Urinary bladder (tissue), 4 donors: ENCODE measurements at places on chromosomes 6 and 20. TPM values are rescaled to one million over a fixed set of nuclear protein-coding genes. Genes with fewer than 3 reads are reported as not detected.

DNA sequence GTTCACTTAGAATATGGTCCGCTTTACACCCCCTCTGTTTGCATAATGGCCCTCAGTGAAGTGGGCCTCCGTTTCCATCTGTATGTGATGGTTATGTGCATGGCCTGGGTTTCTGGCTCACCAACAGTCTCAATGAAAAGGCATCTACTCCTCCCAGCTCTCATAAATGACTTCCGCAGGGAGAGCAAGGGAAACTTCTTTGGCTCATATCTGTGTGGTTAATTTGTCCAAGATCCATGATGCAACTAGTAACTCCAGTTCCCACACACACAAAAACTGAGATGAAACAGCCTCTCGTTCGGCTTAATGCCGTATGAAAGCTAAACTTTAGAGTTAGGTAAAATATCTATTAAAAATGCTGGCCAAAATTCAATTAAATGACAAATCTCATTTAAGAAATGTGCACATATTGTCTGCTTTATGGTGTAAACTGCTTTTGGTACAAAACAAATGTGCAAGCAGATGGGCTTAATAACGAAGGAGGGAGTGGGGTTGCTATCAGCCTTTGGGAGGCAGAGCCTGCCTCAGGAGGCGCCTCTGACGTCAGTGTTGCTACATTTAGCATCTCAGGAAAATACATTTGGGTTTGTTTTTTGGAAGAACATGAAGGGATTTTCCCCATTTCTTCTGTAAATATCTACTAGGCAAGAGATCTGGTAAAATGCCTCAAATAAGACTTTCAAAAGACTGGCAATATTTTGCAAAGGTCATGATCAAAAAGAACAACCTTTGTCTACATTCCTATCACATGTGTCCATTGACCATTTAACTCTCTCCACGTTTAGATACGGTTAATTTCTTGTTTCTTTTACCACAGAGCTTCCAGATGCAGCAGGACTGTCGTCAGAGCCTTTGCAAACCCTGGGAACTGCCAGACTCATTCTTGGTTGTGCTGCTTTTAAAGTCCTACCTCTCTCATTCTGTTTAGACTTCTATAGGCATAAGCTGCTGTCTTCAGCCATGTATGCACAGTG is 96.8 kb downstream of the ARMC2 start:
- peak; percentile 79 for DNase-seq

SKIC2 gene
- 48.8 TPM for polyA plus RNA-seq

COL9A1 gene
- polyA plus RNA-seq, result 7.2 TPM

DNA sequence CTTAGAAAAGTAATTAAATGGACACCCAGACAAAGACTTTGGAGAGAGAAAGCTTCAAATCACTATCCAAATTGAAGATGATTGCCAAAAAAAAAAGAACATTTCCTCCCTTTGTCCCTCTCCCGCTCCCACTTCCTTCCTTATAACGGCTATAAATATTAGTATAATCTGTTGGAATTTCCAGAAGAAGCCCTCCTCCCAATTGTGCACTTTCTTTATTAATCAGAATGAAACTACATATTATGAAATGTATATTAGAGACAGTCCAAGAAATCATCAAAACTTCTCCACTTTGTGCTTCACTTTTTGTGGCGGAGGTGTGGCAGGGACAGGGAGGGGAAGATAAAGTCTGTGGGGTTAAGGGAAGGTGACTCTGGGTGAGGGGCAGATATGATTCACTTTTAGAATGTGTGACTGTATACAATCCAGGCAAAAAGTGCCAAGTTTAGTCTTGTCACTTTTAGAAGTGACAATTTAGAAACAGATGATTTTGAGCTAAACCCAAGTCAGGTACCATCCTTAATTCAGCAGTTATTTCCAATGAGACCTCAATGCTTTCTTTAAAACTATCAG is 195.0 kb upstream of the MARCKS start:
- no peak for DNase-seq
